Sigmoid colon (tissue), 7 donors: ENCODE measurements at places on chromosomes 1 and 21. TPM values are rescaled to one million over a fixed set of nuclear protein-coding genes. Genes with fewer than 3 reads are reported as not detected.

DNA sequence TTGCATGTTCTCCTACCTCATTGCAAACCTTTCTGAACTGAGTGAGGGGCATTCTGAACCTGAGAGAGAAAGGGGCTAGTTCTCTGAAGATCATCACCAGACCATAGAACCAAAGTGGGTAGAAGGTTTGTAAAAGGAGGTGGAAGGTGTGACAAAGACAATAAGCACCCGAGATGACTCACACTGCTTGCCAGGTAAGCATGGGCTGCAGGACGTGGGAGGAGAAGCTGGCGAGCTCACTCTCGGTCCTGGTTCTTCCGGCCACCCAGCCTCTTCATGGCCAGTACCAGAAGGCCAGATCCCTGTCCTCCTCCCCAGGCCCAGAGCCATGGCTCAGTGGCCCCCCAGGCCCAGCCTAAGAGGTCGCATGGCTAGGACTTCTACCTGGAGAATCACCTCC is 128.3 kb downstream of the TMEM53 start:
- no peak for DNase-seq

DNA sequence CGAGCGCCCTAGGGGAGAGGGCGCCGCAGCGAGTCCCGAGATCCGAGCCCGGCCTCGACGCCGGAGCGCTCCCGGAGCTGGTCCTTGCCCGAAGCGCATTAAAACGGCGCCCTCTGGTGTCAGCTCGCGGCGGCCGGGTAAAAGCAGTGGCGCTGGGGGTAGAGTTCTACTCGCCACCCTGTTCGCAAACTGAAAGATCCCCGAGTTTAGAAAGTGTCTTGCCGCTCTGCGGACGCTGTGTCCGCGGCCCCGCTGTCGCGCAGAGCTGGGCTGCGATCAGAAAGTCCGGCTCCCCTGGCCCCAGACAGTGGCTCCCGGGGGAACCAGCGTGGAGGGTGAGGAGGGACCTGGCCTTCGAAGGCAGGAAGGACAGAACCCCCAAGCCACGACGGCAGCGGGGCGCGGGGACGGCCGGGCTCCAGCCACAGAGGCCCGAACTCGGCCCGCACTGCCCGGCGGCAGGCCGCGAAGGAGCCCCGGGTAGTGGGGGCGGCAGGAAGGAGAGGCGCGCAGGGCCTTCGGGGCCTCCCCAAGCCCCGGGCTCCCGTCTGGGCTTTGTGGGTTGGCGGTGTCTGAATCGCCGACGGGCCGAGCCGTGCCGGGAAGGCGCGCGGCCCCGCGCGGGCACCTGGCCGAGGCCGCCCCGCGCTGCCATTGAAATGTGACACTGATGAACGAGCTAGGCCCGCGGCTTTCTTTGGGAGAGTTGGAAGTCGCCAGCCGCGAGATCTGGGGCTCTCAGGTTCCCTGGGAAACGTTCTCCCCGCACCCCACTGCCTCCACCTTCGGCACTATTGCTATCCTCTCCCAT is 39.1 kb upstream of the NFIA start:
- DNase-seq: peak; percentile 94

- DNase-seq: no peak
Observed at GRCh38 chr1:85088408-85088784, 40.1 kb upstream of the MCOLN3 start.

DNA sequence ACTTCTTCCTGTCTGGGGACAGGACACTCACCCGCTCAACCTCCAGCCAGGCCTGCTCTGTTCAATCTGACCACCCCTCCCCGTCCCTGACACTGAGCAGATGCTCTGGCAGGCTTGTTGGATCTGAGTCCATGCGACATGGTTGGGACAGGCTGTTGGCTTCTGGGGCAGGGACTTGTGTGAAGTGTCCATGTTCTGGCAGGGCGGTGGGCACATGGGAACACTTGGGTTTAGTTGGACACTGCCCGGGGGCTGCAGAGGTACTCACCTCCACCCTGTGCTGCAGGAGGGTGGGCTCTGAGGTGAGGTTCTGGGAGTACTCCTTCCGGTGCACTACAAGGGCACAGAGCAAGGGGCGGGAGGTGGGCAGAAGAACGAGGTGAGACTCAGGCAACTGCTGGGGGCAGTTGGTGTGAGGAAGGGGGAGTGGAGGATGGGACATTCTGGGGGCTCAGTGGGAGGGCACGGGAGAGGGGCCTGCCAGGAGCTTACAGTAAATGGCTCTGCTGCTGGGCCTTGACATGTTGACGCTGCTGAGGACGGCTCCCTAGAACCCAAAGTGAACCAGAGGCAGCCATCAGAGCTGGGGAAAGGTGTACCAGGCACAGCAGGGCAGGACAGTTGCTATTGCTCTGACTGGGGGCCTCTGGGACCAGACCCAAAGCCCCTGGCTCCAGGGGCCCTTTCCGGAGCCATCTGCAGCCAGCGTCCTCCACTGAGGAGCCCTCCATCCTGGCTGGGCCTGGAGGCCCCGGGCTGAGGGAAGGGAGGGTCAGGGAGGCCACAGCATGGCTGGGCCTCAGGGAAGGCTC is 2.3 kb downstream of the EPS8L3 start:
- peak; percentile 79 for DNase-seq

DNA sequence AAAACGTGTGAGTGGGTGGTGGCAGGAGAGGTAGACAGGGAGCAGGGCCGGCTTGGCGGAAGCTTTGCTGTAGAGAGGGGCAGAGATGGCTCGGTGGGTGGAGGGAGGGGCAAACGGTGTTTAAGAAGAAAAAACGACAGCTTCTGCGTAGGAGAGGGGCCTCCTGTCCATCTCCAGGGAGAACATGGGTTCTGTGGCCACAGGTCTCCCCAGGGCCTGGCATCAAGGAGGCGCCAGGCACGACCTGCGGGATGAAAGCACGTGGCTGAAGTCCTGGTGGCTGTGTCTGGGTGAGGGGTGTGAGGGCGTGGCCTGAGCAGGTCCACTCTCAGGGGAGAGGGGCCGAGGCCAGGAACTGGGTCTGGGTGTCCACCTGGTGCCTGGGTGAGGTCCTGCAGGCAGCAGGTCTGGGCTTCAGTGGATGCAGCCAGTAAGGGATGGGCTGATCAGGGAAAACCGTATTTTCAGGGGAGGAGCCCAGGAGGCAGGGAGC is 940 bp upstream of the PRKCZ start:
- DNase-seq: no peak

CLEC20A gene
- polyA plus RNA-seq: not detected

ERMAP gene
- polyA plus RNA-seq: 6.3 TPM

NCF2 gene
- 6.0 TPM for polyA plus RNA-seq

SPRR1A gene
- not detected for polyA plus RNA-seq

KCNK2 gene
- polyA plus RNA-seq: 0.60 TPM
